Activated CD8-positive, alpha-beta T cell treated with anti-CD3 and anti-CD28 coated beads, Interleukin-2, amount 10 ng/mL, durations not matched to agents 7 days and 5 days (primary cell): ENCODE measurements at places on chromosomes 12 and 14. TPM values are rescaled to one million over a fixed set of nuclear protein-coding genes. Genes with fewer than 3 reads are reported as not detected.

IGFBP6 gene
- total RNA-seq, result 5.4 TPM

KIF26A gene
- total RNA-seq, result 0.26 TPM

IFNG-AS1 gene
- not detected for total RNA-seq

AHNAK2 gene
- total RNA-seq, result not detected

FERMT2 gene
- not detected for total RNA-seq

SYCP3 gene
- 1.7 TPM for total RNA-seq

DNA sequence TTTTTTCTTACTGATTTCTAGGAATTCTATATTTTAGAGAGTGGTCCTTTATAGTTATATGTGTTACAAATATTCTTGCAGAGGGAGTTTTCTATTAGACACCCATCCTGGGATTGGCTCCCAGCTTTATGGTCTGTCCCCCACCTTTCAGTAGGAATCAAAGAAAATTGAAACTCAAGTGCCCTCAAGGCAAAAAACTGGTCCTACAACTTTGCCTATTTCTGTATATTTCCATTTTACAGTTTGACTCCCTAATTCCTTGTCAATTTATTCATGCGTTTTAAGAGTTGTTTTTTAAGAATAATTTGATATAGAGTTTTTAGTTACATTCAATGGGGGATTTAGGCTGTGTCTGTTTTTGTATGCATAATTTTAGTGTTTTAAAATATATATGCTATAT lies 208.9 kb downstream of the SYNE2 start:
- peaks cover 54% of the 10 kb centered on the region for H3K36me3 ChIP-seq
- H3K27me3 ChIP-seq, result no peaks in the 10 kb centered on the region
- H3K4me1 ChIP-seq, result no peaks in the 10 kb centered on the region
- H3K4me3 ChIP-seq, result no peak overlapping the region
- no peak for DNase-seq
- H3K27ac ChIP-seq, result no peak overlapping the region

DNA sequence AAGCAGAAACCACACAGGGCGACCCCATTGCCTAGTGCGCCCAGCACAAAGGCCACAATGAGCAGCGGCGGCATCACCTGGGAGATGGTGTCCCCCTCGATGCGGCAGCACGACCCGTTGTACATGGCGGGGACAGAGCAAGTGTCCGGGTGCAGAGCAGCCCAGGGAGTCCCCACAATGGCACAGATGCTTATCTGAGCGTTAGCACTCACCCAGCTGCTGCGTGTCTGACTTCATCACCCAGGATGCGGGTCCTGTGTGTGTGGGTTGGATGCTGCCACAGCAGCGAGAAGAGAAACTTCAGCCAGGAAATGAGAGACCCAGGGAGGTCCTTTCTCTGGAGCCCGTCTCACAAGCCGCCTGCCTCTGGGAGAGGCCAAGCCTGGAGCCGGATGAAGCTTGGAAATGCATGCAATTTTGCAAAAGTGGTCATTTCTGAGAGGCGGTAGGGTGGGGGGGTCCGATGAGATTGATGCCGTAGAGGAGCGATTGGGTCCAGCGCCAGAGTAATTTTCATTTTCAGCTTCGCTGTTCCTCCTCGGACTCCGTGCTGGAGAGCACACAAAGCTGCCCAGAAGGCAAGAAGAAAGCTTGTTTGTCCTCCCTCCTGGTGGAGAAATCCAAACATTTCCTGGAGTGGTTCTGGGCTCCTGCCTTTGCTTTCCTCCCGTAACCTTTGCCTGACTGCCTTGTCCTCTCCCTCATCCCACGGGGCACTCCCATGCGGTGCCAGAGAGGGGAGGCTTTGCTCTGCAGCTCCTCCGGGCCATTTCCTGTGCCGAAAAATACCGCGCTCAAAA lies at the start of gene HCAR1:
TSS of gene HCAR1 (minus strand) at position 630 of the 800 bp plus-strand sequence. CDS start at position 125, 505 bp downstream.
- no peaks in the 10 kb centered on the region for H3K27me3 ChIP-seq
- peak within 1 kb of the TSS; percentile 70 for H3K27ac ChIP-seq
- H3K4me1 ChIP-seq, result peaks cover 66% of the 10 kb centered on the region
- H3K4me3 ChIP-seq, result no peak within 1 kb of the TSS

DNA sequence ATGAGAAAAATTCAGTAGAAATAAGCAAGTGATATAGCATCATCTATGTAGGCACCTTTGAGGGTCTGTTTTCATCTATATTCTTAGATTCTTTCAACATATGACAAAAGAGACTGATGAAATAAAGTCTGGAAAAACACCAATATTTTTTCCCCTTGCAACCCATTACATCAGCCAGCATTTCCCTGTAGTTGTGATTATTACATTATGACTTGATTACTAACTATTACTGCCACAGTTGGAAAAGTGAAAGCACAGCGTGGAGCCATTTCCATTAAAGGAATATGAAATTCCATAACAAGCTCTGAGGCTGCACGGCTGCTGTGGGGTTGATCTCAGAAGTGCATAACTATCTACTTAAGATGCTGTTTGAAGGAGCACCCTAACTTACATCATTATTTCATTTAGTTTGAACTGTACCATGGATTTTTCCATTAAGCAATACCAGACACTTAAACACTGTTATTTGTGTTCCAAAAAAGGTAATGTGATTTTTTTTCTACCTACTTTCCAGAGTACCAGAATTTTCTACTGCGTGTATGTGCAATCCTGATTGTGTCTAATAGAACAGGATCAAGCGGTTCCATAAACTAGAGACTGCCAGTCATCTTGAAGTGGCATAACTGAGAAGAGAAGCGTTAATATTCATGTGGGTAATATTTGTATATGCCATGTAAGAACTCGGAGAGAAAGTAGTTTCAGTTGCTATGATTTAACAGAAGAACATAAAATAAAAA lies 405.5 kb downstream of the MDGA2 start:
- H3K4me3 ChIP-seq, result no peak overlapping the region
- no peak overlapping the region for H3K27ac ChIP-seq
- H3K27me3 ChIP-seq, result no peaks in the 10 kb centered on the region
- H3K4me1 ChIP-seq, result no peaks in the 10 kb centered on the region

DNA sequence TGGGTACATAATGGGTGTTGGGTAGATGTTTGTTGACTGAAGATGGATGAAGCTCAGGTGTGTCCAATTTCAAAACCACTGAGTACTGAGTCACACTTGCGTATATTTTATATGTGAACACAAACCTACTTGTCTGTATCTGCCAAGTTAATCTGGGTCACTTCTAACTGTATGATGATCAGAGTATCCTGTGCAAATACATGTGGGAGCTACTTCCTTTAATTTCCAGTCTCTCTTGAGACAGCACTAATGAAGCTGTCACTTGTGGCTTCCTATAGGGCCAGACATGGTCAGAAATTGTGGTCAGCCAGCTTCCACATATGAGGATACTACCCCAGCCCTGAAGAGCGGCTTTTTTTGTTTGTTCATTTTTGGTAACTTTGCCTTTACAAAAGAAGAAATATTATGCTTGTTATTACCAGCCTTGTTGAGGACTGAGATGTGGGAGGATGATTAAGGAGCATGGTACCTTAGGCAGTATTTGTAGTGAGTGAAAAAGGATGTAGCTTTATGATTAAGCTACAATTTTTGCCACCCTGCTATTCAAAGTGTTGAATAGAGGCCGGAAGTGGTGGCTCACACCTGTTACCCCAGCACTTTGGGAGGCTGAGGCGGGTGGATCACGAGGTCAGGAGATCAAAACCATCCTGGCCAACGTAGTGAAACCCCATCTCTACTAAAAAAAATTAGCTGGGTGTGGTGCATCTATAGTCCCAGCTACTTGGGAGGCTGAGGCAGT lies 32.4 kb downstream of the PLXNC1 start:
- peaks cover 35% of the 10 kb centered on the region for H3K4me1 ChIP-seq
- peaks cover 62% of the 10 kb centered on the region for H3K36me3 ChIP-seq
- no peaks in the 10 kb centered on the region for H3K27me3 ChIP-seq
- no peak for DNase-seq

DNA sequence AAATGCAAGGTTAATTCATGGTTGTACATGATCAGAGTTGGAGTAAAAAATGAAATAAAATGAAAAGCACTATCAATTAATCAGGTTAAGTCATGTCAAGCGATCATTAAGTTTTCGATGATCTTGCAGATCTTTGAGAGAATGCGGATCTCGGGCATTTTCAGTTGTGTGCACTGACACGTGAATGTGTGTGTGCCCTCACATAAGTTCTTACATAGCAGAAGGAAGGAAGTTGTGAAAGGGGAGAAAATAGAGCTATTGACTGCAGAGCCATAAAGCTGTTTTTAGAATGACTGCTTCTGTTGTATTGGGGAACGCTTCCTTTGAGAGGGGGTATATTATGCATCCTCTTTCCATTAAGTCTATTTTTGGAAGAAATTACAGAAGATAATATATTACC lies 101.3 kb downstream of the HMGA2 start:
- DNase-seq, result no peak
- H3K4me1 ChIP-seq, result no peaks in the 10 kb centered on the region
- H3K4me3 ChIP-seq, result no peak overlapping the region
- no peak overlapping the region for H3K27ac ChIP-seq
- H3K36me3 ChIP-seq, result no peaks in the 10 kb centered on the region

DNA sequence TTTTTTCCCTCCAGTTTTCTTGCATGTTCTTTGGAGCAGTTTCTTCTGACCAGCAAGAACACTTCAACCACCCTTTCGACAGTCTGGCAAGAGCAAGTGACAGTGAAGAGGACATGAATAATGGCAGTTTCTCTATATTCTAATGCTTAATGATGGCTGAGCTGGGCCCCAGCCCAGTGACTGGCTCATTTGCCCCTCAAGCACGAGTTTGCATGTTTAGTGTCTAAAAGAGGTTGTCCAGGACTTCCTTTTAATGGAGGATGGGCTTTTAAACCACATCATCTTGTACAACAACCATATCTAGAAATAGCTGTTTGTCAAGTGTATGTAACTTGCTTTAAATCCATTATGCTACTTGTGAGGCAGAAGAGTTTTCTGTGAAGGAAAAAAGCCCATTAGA lies 28.4 kb downstream of the RAD9B start:
- H3K36me3 ChIP-seq, result peaks cover 35% of the 10 kb centered on the region
- H3K4me1 ChIP-seq, result peaks cover 19% of the 10 kb centered on the region
- no peaks in the 10 kb centered on the region for H3K27me3 ChIP-seq
- DNase-seq, result no peak

DNA sequence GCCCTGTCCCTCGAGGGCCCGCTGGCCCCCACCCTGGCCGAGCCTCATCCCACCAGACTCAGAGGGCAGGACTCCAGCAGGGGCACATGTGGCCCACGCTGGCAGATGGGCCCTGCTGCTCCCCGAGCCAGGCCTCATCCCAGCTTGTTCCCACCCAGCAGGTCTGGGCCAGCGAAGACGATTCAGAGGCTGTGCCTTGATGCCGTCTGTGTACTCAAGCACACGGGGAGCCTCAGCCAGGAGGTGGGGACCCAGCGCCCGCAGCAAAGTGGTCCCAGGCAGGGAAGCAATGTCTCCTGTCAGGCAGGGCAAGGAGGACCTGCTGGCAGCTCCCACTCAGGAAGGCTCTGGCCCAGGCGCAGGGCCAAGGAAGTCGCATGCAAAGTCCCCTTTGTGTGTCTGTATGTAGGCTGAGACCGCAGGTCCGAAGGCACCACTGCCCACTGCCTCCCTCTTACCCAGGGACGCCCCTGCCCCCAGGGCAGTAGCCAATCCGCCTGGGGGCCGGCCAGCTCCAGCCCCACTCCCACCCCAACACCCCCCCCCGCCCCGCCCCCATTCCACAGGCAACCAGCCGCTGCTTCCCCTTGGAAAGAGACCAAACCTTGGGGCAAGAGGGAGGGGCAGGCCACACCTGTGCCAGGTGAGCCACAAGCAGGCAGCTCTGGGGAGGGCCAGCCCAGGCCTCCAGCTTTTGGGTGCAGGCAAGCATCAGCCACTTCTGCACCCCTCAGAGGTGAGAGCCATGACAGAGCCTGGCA lies 9.4 kb downstream of the DEGS2 start:
- H3K27me3 ChIP-seq, result no peaks in the 10 kb centered on the region
- no peak for DNase-seq
- no peak overlapping the region for H3K4me3 ChIP-seq
- H3K27ac ChIP-seq, result no peak overlapping the region
- H3K36me3 ChIP-seq, result peaks cover 9% of the 10 kb centered on the region

DNA sequence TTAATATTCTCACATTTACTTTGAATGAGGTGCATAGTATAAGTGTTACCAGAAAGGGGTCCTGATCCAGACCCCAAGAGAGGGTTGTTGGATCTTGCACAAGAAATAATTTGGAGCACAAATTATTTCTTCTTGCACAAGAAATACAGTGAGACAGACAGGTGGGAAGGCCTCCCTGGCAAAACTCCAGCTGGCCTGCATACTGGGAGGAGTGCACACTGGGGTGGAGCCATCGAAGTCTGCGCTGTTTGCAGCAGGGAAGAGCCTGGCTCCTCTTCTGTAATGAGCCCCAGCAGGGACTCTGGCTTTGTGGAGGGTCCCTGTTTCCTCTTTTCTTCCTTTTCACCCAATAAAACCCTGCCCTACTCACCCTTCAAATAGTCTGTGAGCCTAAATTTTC lies 141.6 kb downstream of the GLT1D1 start:
- no peak for DNase-seq
- H3K4me3 ChIP-seq, result no peak overlapping the region
- no peaks in the 10 kb centered on the region for H3K27me3 ChIP-seq

DNA sequence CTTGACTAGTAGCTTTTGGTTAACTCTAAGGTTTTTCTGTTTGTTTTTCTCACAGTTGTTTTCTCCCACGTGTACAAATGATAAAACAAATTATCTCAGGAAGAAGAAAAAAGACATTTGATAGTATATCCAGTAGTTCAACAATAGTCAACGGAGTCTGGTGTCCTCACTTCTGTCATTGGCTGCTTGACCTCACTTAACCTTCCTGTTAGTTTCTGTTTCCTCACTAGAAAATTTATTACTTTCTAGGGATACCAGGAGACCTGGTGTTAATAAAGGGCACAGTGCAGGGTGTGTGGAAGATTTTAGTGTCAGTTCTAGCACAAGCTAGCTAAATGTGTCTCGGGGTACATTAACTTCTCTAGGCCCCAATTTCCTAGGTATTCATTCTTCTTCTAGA lies 116.0 kb downstream of the PRKCH start:
- no peaks in the 10 kb centered on the region for H3K27me3 ChIP-seq
- H3K4me3 ChIP-seq, result peak overlapping the region; percentile 76
- DNase-seq, result no peak
- peaks cover 66% of the 10 kb centered on the region for H3K36me3 ChIP-seq
- peak overlapping the region; percentile 87 for H3K27ac ChIP-seq
- peaks cover 93% of the 10 kb centered on the region for H3K4me1 ChIP-seq

- no peak overlapping the region for H3K4me3 ChIP-seq
- peak; percentile 39 for DNase-seq
- peaks cover 72% of the 10 kb centered on the region for H3K4me1 ChIP-seq
- H3K27ac ChIP-seq, result peak overlapping the region; percentile 79
- peaks cover 27% of the 10 kb centered on the region for H3K36me3 ChIP-seq
Measured at GRCh38 chr14:71591929-71592328, 340.3 kb upstream of the RGS6 start.
